ENCODE measurements at places on chromosomes 2 and 18.

DNA sequence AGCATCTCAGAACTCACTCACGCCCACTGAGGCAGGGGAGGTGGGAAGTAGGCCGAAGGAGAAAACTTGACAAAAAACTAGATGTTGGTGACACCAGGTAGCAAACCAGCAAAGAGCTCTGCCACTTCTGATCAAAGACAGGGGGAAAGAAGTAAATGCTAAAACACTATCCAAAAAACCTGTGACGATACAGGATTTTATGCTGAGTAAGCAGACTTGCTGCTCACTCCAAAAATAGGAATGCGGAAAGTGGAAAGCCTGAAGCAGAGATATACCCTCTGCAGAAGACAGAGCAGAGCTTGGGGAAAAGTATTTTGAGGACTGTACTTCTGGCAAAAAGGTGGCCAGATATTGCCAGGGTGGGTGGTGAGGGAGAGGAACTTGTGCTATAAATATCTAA lies 73.3 kb upstream of the YPEL5 start:
- no peak for DNase-seq

- DNase-seq = no peak
Measured at GRCh38 chr2:105470979-105471378, 72.1 kb upstream of the FHL2 start.

DNA sequence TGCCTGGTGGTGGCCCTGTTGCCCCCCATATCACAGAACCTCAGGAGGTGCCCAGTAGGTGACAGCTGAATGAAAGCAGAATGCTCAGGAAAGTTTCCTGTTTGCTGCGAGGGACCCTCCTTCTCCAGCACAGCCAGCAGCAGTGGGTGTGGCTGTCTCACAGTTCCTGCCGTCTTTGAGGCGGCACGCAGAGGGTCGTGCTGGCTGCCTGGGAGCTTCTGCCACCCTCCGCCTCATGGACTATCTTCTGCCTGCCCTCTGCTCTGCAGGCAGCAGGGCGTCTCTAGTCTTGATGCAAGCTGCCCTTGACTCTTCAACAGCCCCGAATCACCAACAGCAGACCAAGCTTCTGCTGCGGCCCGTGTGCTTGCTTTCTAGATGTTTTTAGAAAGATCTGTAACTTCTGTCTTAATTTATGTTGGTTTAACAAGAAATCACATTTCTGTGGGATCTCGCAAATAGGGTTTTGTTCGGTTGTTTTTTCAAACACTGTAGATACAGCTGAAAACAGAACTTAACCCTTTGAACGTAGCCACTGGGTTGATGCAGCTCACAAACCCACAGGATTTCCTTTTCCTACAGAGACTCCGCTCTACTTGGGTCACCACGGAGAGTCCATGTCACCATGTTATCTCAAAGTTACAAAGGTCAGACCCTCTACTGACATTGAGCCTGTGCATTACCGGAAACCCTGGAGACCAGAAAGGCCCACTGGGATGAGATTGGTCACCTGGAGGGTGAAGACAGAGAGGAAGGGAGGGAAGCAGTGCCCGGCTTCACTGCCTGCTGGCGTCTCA lies 144.9 kb downstream of the ACOXL start:
- no peak for DNase-seq

GRCh38 chr2:96262306-96262705 lies 3.5 kb downstream of the TMEM127 start:
- DNase-seq = no peak

- no peak for DNase-seq
Measured at GRCh38 chr2:102342888-102343287, 12.7 kb upstream of the IL18R1 start.

DNA sequence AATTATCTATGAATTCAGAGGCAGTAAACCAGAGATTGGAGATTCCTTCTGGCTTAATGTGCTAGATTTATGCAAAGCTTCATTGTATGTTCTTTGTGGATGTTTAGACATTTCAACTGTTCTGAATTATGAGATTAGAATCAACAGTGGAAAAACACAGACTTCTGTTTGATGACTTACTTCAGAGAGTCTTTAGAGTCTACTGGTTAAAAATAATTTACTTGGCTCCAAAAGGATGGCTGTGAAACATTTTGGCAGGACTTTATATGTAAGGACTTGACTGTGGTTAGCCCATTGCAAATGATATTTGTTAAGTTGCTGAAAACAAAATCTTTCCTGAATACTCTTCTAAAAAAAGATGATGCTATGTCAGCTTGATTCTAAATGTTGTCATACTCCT lies 25.5 kb upstream of the LRRC30 start:
- no peak for DNase-seq

DNA sequence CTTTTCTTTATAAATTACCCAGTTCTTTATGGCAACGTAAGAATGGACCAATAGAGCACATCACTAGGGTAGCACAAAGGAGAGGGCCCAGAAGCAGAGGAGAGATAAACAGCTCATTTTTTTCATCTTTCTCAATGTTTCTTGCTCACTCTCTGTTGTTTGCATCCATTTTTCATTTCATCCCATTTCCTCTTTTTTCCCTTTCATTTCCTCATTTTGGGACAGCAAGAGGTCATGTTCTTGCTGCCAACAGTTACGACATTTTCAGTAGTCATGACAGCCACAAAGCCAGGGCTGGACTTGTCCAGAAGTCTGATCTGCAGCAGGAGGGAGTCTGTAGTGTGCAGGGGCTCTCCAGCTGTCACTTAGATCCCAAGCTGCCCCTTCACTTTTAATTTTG lies 52.7 kb upstream of the CYP1B1 start:
- DNase-seq = no peak

GRCh38 chr2:1366546-1367134 lies 46.6 kb upstream of the TPO start:
- no peak for DNase-seq

DNA sequence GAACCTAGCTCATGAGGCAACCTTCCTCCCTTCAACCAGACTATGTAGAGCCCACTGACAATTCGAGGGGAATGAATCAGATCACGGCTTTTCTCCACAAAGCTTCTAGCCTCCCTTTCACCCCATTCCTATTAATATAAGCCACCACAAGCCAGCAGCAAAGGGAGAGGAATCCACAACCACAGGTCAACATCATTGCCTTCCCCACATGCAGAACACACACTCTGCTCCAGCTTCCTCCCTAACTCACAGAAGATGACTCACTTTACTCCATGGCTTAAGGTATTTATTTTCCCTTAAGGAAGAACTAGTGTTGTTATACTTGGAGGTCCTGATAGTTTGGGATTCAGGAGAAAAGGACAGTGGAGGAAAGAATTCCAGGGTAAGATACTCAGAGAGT lies 272.2 kb downstream of the C1D start:
- DNase-seq = no peak

DNA sequence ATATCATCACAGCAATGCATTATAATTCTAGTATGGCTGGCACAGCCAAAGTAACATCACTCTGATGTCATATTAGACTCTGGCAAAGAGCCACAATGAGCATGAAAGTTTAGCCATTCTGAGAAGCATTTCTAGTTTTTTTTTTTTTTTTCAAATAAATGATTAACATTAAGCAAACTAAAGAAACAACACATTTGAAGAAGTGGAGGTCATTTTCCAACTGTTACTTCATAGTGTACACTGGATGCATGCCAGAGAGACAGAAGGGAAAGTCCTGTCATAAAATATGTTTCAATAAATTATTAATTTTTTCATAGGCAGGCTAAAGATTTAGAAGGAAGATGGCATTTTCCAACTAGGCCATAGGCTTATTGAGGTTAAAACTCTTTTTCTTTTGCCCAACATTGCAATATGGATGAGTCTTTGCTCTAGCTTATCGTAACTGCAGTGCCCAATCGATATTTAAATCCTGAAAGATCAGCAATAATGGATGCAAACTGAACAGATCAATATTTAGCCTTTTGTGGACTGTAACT lies 1630.4 kb upstream of the ACVR2A start:
- no peak for DNase-seq

- DNase-seq = no peak
Measured at GRCh38 chr2:169980643-169981042, 153.4 kb downstream of the UBR3 start.
